ENCODE measurements at places on chromosomes 1 and 21. TPM values are rescaled to one million over a fixed set of nuclear protein-coding genes. Genes with fewer than 3 reads are reported as not detected.

Gene KCNE1
- 0.32 TPM for total RNA-seq

Gene ADAMTS5
- 52.2 TPM for total RNA-seq

- H3K4me1 ChIP-seq: peaks cover 23% of the 10 kb centered on the region
- H3K4me3 ChIP-seq: no peak overlapping the region
- no peak overlapping the region for H3K27ac ChIP-seq
- peak; percentile 2 for DNase-seq
- no peaks in the 10 kb centered on the region for H3K27me3 ChIP-seq
Observed at GRCh38 chr21:42112857-42113256, 41.7 kb downstream of the UMODL1 start.

DNA sequence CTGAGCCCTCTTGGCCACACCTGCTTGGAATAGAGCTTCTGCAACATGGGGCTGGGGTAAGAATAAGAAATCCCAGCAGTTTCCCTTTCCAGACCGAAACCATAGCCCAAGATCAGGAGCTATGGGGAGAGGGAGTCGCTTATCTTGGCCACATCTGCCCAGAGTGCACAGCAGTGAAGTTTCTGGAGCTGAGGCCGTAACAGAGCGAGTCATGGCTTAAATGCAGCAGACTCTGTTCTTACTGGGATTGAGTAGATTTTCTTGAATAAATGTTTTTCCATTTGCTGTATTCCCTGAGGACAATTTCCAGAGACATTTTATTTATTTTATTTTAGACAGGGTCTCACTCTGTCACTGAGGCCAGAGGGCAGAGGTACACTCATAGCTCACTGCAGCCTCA lies 33.5 kb downstream of the CFAP57 start:
- no peaks in the 10 kb centered on the region for H3K36me3 ChIP-seq
- DNase-seq: no peak
- H3K4me3 ChIP-seq: no peak overlapping the region
- H3K27me3 ChIP-seq: no peaks in the 10 kb centered on the region
- H3K4me1 ChIP-seq: peaks cover 31% of the 10 kb centered on the region

- DNase-seq: no peak
- H3K4me3 ChIP-seq: no peak overlapping the region
- no peaks in the 10 kb centered on the region for H3K4me1 ChIP-seq
- H3K27me3 ChIP-seq: peaks cover 24% of the 10 kb centered on the region
- H3K36me3 ChIP-seq: no peaks in the 10 kb centered on the region
- H3K27ac ChIP-seq: no peak overlapping the region
Observed at GRCh38 chr1:30400507-30400906, 322.9 kb downstream of the MATN1 start.

Data from chondrocyte (in vitro differentiated cells).